Left lung (tissue), 14 donors: ENCODE measurements at places on chromosomes 7 and 10. TPM values are rescaled to one million over a fixed set of nuclear protein-coding genes. Genes with fewer than 3 reads are reported as not detected.

The RTKN2 gene
- polyA plus RNA-seq = 17.1 TPM

The WNT8B gene
- polyA plus RNA-seq = 0.24 TPM

The C10orf62 gene
- polyA plus RNA-seq = 0.14 TPM

The ZNF117 gene
- 72.8 TPM for polyA plus RNA-seq

The MBL2 gene
- polyA plus RNA-seq = not detected

The IRF5 gene
- polyA plus RNA-seq = 2.0 TPM

The PLEKHS1 gene
- polyA plus RNA-seq = 0.05 TPM
